ENCODE measurements at places on chromosomes 1 and 21.

GRCh38 chr1:236543065-236543669, 19.4 kb downstream of the LGALS8 start:
- no peak for DNase-seq

GRCh38 chr1:36667256-36667655, 184.5 kb upstream of the CSF3R start:
- no peak for DNase-seq

DNA sequence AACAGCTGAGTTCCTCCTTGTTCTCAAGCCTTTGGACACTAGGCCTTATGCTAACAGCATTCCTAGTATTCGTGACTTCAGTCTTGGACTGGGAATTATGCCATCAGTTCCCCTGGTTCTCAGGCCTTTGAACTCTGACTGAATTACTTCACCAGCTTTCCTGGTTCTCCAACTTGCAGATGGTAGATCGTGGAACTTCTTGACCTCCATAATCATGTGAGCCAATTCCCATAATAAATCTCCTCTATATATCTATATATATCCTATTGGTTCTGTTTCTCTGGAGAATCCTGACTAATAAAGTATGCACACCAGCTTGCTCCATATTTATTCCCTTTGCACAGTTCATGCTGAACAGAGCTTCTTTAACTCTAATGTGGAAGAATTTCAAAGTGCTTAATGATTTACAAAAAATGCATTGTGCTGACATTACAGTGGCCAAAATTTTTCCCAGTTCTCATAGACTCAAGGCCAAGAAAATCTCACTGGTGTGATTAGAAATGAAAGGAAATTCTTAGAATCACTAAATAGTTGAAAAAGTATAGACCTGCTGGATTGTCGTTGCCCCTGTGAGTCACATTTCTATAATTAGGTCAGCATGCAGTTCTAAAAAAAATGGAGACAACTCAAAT, 462.9 kb upstream of the ADAMTS5 start:
- no peak for DNase-seq

GRCh38 chr1:178868706-178869105, 2.2 kb downstream of the ANGPTL1 start:
- no peak for DNase-seq

- no peak for DNase-seq
Observed at GRCh38 chr1:54940042-54940441, 40.4 kb upstream of the TMEM61 start.

DNA sequence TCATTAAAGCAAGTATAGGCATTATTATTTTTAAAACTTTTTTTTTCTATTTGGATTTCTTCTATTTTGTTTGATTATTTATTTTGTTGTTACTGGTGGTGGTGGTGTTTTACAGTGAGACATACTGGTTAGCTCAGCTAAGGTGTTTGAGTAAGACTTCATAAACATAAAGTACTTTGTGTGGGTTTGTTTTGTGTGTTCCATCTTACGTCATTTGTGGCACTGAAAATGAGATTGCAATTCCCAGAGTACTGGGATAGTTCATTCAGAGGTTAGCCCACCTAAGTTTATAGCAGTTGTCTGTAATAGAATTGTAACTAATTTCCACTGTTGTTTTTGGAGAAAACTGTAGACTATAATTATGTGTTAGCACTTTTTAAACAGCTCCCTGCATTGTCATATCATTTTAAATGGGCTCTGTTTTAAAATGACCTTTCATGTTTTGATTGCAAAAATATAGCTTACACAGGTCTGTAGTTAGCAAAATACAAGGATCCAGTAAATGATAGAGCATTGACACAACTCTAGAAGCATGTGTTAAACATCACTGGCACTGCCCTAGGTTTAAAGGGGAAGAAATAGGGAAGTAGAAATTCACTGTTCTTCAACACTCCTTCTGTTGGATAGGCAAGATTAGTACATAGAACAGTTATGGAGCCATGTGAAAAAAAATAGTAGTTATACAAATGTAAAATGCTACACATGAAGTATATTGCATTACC, 171.7 kb downstream of the NFIA start:
- DNase-seq: no peak

DNA sequence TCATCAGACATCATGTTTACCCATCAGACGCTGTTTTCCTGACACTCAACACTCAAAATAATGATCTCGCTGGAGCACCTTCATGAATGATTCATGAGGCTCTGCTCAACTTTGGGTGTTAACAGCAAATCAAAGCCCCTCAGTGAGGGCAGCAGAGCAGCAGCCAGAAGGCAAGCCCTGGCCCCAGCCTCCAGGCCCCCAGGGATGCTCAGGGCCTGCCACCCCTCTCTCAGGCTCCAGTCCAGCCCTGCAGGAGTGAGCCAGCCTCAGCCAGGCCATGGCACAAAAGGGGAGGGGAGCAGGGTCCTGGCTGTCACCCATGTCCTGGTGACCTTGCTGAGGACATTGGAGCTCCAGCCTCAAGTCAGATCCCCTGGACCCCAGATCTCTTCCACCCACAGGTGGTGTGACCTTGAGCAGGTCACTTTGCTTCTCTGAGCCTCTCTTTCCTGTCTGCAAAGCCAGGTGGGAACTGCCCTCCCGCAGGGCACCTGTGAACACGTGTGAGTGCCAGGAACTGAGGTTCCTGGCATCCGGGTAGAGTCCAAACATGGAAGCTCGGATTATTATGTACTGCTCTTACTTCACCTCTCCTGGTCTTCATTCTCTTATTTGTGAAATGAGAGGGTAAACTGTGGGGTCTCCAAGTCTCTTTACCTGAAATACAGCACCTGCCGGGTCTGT, 161.6 kb upstream of the VAMP3 start:
- no peak for DNase-seq

DNA sequence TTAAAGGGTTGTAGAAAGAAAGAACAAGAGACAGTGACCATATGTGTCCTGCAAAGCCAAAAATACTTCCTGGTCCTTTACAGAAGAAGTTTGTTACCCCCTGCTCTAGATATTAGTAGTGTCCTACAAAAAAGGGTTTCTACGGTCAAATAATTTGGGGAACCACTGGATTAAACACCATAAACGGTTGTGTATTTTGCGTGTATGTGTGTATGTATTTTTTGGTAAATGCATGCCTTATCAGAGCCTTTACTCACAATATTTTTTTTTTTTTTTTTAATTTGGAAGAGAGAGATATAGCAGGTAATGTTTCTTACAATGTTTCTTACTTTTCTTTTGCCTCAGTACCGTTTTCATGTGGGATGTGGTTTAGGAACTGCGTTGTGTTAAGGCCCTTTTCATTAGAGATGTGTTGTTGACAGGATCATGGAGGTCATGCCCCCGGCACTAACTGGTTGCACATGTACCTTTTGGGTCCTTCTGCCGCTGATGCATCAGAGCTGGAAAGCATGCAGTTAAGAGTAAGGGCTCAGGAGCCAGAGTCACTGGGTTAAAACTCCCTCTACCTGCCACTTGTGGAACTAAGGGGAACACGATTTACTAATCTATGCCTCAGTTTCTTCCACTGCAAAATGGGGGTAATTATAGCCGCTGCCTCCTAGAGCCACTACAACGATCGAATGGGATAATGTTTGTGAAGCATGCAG, 234.6 kb upstream of the KAZN start:
- DNase-seq: no peak

- DNase-seq: no peak
Observed at GRCh38 chr21:46067505-46068201, 30.3 kb upstream of the COL6A2 start.

GRCh38 chr1:4786055-4786454, 131.6 kb downstream of the AJAP1 start:
- no peak for DNase-seq

DNA sequence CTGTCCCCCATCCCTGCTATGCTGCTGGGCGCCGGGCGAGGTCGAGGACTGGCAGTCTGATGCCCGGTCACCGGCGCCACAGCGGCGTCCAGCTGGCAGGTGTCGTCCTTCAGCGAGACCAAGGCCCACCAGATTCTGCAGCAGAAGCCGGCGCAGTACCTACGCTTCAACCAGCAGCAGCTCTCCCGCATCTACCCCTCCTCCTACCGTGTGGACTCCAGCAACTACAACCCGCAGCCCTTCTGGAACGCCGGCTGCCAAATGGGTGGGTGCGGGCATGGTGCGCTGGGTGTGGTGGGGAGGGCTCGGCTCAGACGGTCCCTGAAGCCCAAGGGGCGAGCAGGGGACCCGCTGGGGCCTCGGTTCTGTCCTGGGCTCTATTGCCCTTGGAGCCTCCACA, 20.7 kb downstream of the PLCH2 start:
- no peak for DNase-seq
